ENCODE measurements at places on chromosomes 13 and 19. TPM values are rescaled to one million over a fixed set of nuclear protein-coding genes. Genes with fewer than 3 reads are reported as not detected.
A peak's percentile ranks its signal among the peaks of the same experiment; 100 is the strongest.

- DNase-seq = no peak
Observed at GRCh38 chr13:113907635-113908617, 44.0 kb upstream of the GAS6 start.

GRCh38 chr13:109652531-109652930 is 133.9 kb downstream of the IRS2 start:
- no peak for DNase-seq

DNA sequence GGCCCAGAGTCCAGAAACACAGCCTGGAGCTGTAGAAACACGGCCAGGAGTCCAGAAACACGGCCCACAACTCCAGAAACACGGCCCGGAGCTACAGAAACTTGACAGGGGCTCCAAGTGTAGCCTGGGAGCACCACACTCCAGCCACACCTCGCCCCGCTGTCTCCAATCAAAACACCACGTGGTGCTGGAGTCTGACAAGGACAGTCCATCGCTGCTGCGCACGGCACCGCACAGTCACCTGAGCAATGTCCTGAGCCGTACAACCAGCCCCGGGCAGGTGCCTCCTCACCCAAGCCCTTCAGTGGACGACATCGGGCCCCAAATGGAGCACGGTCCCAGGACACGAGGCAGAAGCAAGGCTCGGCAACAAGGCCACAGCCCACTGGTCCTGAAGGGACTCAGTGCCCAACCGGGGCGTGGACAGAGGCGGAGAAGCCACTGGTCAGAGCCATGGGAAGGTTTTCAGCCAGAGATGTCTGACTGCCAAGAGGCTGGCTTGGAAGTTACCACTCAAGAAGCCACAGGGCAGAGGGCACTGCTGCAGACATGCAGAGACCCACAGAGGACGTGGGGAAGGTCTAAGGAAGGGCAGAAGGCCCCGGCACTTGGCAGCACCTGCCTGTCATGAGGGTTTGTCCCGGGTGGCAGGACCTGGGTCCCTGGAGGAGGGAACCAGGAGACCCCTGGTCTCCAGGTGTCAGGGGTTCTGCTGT is 19.7 kb upstream of the PLPP2 start:
- DNase-seq = no peak

DNA sequence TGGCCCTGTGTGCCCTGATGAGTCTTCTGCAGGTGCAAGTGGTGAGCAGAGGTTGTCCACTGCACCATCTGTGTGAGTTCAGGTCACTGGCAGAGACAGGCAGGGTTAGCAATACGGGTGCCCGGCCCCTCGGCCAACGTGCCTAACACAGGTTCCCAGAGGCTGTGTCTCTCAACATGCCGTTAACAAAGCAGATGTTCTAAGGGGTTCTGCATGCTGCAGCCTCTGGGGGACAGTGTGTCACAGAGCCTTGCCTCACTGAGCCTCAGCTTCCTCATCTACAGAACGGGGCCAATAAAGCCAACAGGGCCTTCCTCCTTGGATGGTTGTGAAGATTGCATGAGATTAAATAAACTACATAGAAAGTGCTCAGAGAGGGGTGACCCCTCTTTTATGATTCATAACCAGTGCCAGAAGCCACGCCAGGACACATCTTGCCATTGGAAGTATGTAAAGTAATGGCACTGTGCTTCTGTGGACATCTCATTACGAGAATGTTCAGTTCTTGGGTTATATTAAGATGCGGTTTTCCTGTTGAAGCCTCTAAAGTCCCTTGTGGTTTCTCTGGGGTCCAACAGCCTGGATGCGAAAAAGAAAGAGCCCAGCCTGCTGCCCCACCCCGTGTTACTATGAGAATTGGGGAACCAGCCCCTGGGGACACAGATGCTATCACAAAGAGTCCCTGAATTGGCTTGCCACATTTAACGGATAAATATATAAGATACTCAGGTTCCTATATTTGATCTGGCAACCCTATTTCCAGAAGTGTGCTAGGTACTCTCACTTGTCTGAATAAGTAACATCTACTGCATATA is 11.2 kb upstream of the ARHGEF18 start:
- no peak for DNase-seq

GRCh38 chr13:40631605-40632004 is 34.8 kb downstream of the FOXO1 start:
- no peak for DNase-seq

GRCh38 chr19:29622166-29623070 is 16.3 kb downstream of the POP4 start:
- DNase-seq = no peak

GRCh38 chr13:68708336-68708908 is 1399.2 kb upstream of the ATXN8OS start:
- DNase-seq = no peak

GRCh38 chr13:44274771-44275205 is 98.8 kb upstream of the SERP2 start:
- no peak for DNase-seq

DNA sequence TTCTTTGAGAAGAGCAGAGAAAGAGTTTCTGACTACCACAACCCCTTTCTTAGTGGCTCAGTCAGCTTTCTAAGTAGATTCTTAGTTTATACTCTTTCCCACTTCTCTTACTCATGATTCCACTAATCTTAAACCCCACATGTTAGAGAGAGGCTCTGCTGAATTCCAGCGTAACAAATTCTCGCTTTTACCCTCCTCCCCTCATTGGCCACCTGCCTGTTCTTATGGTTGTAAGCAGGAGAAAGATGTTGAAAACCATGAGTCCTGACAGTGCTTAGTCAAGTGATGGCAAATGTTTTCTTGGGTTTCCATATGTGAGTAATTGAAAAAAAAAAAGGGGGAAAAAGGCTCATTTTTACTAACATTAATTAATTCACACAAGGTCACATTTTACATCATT is 125.9 kb downstream of the ZDHHC20 start:
- DNase-seq = no peak

DNA sequence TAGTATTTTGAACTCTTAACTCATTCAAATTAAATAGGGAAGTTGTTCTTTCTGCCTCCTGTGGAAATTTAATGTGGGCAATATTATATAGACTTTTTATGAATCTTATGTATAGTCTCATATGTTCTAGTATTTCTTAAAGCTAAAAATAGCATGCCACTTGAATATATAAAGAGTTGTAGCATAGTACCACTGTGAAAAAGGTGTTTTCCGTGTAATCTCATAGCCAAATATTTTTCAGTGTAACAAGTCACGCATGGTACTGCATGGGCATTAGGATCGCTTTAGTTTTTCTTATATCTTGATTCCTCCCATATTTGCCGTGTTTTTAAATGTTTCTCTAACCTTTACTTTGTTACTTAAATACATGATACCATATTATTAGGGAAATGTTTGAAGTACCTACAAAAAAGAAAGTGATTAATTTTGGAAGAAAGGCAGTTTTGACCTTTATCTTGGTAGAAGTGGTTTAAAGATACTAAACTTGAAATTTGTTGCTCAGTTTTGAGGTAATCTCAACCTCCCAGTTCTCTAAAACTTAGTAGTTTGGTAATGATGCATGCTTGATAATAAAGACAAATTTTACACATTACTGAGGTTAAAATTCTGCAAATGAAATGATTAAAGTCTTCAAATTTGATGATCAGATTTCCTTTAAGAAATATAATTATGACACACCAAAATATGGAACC is 81.2 kb downstream of the PAN3 start:
- DNase-seq = no peak

- DNase-seq = no peak
Observed at GRCh38 chr13:110812869-110813645, 99.6 kb downstream of the ING1 start.

GRCh38 chr13:111990362-111990761 is 76.6 kb upstream of the SOX1 start:
- DNase-seq = no peak

DNA sequence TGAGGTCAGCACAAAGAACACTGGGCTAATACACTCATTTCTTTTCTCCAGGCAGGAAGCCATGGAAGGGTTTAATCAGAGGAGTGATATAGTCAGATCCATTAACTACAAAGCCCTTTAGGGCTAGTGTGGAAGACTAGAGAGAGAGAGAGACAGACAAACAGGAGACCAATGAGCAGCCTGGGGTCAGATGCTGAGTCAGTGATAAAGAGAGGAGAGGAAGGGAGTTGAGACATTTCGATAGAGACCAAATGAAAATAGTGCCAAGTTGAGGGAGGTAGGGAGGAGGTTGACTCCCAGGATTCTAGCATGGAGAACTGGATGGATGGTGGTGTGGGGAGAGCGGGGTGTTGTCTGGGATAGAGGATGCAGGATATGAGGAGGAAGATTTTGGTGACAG is 18.2 kb downstream of the ZNF473 start:
- no peak for DNase-seq

DNA sequence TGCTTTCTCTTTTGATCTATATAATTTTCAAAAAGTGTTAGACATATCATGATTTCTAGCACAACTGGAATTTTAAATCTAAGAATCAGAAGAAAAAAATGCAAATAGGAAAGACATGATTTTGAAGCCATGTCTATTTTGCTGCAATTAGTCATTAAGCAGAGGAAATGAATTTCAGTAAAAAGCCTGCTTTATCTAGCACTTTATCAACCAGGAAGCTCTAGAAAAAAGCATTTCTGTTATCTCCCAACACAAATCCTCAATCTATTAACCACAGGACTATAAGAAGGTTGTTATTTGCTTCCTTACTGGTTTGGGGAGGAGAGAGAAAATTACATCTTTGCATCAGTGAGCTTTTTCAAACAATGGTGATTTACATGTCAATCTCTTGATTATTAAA is 716.7 kb downstream of the DIAPH3 start:
- no peak for DNase-seq

- DNase-seq = peak; percentile 28
Observed at GRCh38 chr19:46624958-46625661, at the start of gene PTGIR. PTGIR (minus strand) TSS chr19:46625089; CDS start chr19:46624225, 864 bp downstream.

- no peak for DNase-seq
Observed at GRCh38 chr13:43529796-43530195, 257.0 kb downstream of the ENOX1 start.

DNA sequence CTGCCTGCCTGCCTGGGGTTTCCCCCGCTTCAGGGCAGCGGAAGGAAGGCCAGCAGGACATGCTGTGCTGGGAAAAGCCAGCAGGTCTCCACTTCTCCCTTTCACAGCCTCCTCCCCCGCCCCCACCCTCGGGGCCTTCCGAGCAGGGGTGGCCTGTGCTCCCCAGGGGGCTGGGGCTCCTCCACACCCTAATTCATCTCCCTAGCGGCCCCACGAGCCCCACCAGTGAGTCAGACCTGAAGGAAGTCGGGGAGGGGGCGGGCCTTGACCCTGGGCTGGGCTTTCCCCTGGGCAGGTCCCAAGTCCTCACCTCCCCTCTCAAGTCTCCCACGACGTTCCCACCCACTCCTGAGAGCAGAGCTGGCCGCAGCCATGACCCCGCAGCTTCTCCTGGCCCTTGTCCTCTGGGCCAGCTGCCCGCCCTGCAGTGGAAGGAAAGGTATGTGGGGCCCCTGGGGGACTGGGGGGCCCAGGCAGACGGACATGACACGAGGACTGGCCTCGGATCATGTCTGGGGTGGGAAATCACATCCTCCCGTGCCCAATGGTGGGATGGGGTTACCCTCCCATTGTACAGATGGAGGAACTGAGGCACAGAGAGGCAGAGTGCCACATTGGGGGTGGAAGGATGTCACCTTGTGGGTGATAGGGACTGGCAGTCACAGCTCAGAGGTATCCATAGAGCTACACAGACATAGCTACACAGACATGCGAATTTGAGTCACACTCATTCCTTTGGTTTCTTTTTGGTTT is at the start of gene EBI3:
Gene EBI3, plus strand, starts transcription at position 345 of the 753 bp plus-strand sequence. Its CDS starts 28 bp downstream, at position 373.
- DNase-seq = no peak

DNA sequence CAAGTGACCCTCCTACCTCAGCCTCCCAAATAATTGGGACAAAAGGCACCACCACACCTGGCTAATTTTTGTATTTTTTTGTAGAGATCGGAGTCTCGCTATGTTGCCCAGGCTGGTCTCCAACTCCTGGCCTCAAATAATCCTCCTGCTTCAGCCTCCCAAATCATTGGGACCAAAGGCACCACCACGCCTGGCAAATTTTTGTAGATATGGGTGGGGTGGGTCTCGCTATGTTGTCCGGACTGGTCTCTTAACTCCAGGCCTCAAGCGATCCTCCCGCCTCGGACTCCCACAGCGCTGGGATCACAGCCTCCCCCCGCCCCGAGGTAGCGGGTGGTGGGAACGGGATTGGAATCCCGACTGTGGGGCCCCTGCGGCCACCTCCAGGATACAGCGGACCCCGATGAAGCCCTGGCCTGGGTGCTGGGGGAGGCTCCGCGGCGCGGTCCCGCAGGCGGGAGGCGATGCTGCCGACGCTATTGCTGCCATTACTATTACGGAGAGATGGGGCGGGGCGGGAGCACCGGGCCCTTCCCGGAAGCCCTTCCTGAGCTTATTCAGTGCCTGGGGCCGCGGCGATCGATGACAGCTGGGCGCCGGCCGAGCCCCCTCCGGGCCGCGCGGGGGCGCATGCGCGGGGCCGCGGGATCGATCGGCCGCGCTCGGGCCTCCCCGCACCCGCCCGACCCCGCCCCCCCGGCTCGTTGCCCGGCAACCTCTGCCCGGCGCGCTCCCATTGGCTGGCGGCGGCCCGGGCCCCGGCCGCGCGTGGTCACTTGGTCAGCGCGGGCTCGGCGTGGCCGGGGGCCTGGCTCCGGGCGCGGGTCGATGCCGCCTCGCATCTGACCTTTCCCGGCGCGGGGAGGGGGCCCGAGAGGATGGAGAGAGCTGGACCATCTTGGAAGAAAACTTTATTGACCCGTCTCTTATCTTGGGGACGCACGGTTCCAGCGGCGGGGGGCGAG is 27.9 kb upstream of the ONECUT3 start:
- no peak for DNase-seq

GRCh38 chr13:26601669-26602068 is 44.2 kb downstream of the WASF3 start:
- DNase-seq = no peak

GRCh38 chr13:107518780-107519179 is 696.6 kb downstream of the LIG4 start:
- no peak for DNase-seq

GRCh38 chr19:11377756-11378155 is 3.3 kb downstream of the SWSAP1 start:
- DNase-seq = no peak

- peak; percentile 26 for DNase-seq
Observed at GRCh38 chr19:41588497-41589209, 12.7 kb downstream of the CEACAM21 start.

- no peak for DNase-seq
Observed at GRCh38 chr13:89541091-89542030, 1806.1 kb upstream of the MIR17HG start.

- no peak for DNase-seq
Observed at GRCh38 chr13:83332751-83333150, 549.5 kb downstream of the SLITRK1 start.

GRCh38 chr13:27599096-27599495 is 21.2 kb downstream of the LNX2 start:
- no peak for DNase-seq

GRCh38 chr19:31821346-31821745 is 472.1 kb upstream of the TSHZ3 start:
- no peak for DNase-seq

- no peak for DNase-seq
Observed at GRCh38 chr13:29000826-29001225, 180.7 kb downstream of the MTUS2 start.

- DNase-seq = peak; percentile 98
Observed at GRCh38 chr13:50529154-50529882, 314.2 kb downstream of the DLEU7 start.

RGS9BP gene
- 0.27 TPM for total RNA-seq

ATP7B gene
- total RNA-seq = 3.8 TPM

OXGR1 gene
- 3.8 TPM for total RNA-seq

SEMA6B gene
- 7.1 TPM for total RNA-seq

HIF3A gene
- total RNA-seq = 88.3 TPM

LCP1 gene
- 8.7 TPM for total RNA-seq

N4BP2L2 gene
- 267 TPM for total RNA-seq

SIGLEC9 gene
- total RNA-seq = 2.1 TPM

LIM2 gene
- not detected for total RNA-seq

PIK3R2 gene
- 33.0 TPM for total RNA-seq

PCDH9 gene
- total RNA-seq = 17.0 TPM

OVOL3 gene
- total RNA-seq = not detected

All from thyroid gland (tissue), 4 donors.